Cortex of kidney (tissue), 1 donor: ENCODE measurements at places on chromosomes 3 and 15.

GRCh38 chr3:41525303-41526064 lies 326.2 kb downstream of the CTNNB1 start:
- no peak for DNase-seq

DNA sequence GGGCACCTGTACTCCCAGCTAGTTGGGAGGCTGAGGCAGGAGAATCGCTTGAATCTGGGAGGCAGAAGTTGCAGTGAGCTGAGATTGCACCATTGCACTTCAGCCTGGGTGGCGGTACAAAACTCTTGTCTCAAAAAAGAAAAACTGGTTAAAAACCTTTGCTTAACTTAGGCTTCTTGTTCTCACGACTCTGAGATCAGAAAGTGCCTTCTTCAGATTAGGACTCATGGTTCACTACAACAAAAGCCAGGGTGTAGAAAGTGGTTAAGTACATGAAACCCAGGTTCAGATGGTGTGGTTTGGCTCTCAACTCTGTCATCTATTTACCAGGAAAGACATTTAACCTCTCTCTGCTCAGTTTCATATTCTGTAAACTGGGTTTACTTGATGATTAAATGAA lies 168.4 kb downstream of the TUSC7 start:
- DNase-seq, result no peak

GRCh38 chr15:65305150-65305758 lies 777 bp downstream of the RNU5B-1 start:
- DNase-seq, result no peak

DNA sequence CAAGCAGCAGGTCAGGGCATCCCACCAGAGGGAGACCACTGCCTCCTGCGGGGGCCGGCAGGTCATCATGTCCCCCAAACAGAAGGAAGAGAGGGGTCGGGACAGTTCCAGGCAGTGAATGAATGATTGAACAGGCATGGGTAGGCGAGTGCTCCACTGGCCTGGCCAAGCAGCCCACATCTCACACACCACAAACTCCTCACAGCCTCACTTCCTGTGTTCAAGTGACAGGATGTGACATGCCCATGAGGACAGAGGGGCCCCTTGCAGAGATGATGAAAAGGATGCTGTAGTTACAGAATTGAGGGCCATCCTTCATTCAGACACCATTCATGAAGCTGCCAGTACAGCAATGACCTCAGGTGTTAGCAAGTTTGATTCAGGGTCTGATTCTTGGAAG lies 3.7 kb downstream of the IQSEC1 start:
- no peak for DNase-seq

GRCh38 chr3:155519078-155519477 lies 225.6 kb upstream of the STRIT1 start:
- no peak for DNase-seq

GRCh38 chr3:4551051-4551711 lies 58.0 kb downstream of the ITPR1 start:
- DNase-seq, result no peak

DNA sequence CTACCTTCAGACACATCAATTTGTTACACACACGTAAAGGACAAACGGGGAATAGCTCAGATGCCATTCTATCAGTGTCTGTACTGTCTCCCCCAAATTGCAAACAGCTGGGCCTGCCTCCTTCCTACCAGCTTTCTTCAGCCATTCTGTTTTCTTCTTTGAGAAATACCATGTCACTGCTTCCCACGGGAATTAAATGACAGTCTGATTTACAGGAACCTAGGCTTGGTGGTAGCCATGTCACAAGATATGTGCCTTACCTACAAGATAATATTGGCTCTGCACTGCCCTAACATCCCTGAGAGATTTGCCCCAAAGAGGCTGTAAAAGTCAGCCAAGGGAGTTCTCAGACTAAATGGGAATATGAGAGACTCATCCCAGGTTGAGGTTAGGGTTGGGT lies 308.3 kb downstream of the LRTM1 start:
- DNase-seq, result no peak

DNA sequence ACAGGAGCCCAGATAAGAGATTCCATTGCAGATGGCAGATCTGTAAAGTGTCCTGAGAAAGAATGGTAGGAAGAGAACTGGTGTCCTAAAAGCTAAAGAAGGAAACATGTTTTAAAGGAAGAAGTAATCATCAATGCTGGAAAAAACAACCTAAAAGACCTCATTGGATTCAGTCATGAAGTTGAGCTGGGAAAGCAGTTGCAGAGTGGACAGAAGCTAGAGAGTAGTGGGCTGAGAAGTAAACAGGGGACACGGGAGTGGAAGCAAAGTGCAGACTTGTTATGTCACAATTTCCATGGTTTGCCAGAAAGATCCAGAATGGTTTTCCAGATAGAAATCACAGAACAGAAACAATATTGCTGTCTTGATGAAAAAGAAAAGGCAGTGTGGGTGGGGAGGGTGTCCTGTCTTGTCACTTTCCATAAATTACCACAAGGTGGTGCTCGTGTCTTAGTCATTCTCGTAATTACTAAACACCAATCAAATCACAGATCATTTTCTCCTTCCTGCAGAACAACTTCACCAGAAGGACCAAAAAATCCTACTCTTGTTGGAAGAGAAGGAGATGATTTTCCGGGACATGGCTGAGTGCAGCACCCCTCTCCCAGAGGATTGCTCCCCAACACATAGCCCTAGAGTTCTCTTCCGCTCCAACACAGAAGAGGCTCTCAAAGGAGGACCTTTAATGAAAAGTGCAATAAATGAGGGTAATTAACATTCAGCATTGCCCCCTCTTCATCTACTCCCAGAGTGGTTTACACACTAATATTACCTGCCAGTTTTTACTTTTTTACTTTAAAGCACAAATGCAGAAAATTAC lies 64.5 kb downstream of the KLHL25 start:
- no peak for DNase-seq

GRCh38 chr3:15271785-15272381 lies 60.5 kb downstream of the SH3BP5 start:
- DNase-seq, result no peak

- DNase-seq, result no peak
These were observed 156.6 kb downstream of the SMAD6 start for GRCh38 chr15:66858423-66859207.

- no peak for DNase-seq
These were observed 20.9 kb downstream of the ALDH1L1 start for GRCh38 chr3:126159476-126159875.
